ENCODE measurements at places on chromosomes 6 and 20.

DNA sequence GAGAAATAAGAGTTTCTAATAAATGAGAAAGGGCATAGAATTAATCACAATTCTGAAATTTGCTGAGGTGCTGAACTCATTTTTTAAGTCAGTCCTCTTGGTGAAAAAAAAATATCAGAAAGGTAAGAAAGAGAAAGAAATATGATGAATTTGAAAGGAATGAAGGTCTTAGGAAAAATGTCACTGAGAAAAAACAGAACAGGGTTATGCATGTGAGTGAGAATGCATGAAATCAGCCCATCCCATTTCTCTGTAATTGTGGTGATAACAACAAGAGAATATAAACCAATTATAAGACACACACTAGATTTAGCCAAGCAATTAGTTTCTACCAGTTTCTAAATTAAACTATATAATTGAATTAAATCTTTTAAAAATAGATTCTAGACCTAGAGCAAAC lies 138.9 kb downstream of the TBX18 start:
- no peak for DNase-seq

DNA sequence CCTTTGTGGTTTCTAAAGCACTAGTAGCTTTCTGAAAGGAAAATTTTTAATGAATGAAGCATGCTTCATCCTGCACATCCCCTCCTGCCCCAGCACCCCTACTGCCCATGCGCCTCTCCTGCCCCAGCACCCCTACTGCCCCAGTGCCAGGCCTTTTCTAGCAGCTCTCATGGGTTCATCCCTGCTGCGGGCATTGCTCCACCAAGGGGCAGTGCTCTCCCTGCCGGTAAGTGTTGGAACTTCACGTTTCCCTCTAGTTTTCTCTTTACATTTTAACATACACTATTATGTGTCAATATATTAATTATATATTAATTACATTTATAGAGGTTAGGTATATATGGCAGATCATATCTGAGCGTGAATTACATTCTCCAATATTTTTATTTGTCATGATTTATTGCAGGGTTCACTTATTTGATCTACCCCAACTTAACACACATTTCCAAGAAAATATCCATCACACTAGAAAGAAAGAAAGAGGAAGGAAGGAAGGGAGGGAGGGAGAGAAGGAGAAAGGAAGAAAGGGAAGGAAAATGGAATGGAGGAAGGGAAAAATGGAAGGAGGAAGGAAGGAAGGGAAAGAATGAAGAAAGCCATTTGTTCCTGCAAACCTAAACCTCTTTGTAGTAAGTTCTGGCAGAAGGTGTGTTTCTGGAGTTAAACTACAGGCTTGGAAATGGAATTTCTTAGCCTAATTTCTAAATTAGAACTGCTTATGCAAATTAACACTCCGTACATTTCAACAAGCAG lies 46.8 kb downstream of the CEP43 start:
- no peak for DNase-seq

DNA sequence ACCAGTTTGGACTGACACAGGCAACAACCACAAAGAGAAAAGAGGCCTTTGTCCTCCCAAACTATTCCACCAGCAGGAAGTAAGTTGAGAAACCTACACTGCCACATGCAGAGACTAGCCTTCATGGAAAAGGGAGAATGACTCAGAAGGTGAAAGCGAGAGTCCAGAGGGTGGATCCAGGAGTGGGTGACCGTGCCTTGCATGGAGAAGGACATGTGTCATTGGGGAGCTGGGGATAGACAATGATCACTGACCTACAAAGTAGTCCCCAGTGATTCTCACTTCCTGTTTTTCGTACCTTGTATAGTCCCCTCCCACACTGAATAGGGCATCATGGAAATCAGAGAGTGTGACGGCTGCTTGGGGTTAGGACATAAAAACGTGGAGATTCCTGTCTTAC lies 91.9 kb downstream of the MYLK4 start:
- no peak for DNase-seq

DNA sequence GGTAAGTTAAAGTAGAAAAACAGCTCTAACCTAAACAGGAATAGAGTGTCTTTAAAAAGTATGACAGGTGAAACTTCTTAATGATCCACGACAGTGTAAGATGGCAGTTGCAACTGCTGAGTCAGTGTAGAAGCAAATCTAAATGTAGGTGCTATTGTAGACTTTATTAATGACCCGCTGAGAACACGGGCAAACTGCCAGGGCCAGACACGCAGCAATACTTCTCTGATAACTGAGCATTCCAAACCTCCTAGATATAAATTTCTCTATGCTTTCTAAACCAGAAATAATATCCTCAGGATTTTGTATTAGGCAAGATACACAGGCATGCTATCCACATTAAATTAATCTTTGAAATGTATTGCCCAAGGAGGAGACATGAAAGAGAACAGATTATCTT lies 1076.4 kb downstream of the HACE1 start:
- no peak for DNase-seq

GRCh38 chr6:156660389-156660788 lies 116.8 kb upstream of the ARID1B start:
- no peak for DNase-seq

GRCh38 chr20:32558526-32558925 lies 26.6 kb downstream of the NOL4L start:
- no peak for DNase-seq
